ENCODE measurements at places on chromosomes 11 and 22. TPM values are rescaled to one million over a fixed set of nuclear protein-coding genes. Genes with fewer than 3 reads are reported as not detected.

DNA sequence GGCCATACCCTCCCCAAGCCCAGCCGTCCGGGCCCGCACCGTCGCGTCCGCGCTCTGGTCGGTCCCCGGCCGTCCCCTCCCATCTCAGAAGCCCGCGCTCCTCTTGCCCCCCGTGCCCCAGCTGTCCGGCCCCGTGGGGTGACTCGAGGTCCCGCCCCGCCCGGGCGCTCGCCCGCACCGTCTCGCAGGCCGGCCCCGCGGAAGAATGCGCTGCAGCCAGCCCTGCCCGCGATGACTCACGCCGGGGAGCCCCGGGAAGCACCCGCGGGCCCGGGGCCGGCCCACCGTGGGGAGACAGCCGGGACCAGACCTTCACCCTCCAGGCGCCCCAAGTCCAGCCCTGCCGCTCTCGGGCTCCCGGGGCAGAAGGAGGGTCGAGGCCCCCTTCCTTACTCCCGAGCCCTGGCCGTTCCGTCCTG is 320 bp upstream of the PHLDA2 start:
- DNase-seq, result peak; percentile 92

DNA sequence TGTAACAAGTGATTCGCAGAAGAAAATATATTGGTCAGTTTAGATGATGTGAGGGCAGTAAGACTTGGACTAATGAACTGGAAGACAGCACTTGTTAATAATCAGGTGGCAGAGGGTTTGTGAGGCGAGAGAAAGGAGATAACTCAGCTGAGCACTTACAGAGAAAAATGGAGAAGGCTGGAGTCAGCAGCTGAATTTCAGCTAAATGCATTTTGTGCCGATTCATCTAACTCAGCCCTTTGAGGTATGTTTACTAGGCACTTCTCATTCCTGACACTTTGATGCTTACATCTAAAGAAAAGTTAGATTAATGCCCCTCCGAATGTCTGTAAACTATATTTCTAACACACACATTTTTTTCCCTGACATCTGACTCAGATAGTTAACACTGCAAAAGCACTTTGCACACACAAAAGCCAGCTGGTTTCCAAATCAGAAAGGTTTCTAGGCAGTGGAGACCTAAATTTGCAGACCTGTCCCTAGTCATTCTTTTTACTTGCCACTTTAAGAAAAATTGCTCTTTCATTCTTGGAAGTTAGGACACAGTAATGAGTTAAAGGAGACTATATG is 859.5 kb upstream of the CCDC90B start:
- DNase-seq, result no peak

DNA sequence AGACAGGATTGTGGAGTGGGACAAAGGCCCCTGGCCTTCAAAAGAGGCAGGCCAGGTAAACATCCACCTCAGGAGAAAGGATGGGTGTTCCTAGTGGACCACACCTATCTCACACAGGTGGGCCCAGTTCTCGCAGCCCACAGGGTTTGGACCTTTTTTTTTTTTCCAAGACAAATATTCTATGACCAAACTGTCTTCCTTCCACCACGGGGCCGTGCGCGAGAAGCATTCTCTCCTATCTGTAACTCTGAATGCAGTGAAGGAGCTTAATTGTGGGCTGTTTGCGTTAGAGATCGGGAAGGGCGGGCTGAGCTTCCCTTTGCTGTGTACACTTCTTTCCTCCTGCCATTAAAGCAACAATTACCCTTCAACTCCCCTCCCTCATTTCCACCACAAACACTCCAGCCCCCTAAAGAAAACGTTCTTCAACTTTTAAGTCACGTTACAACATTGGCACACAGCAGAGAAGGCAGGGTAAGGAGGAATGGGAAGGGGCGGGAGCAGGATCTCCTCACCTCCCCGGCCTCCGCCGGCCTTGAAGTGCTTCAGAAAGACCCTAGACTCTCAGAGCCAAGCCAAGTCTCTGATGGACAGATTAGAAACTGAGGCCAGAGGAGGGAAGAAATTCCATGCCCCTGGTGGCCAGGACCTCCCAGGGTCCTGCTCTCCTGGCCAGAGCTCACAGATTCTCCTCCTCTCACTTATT is 238.4 kb downstream of the BUD13 start:
- DNase-seq, result no peak

The SLC5A12 gene
- 0.76 TPM for total RNA-seq

The PKNOX2 gene
- total RNA-seq, result 89.3 TPM

All from osteocyte (in vitro differentiated cells).